ENCODE measurements at places on chromosomes 1 and 21.

DNA sequence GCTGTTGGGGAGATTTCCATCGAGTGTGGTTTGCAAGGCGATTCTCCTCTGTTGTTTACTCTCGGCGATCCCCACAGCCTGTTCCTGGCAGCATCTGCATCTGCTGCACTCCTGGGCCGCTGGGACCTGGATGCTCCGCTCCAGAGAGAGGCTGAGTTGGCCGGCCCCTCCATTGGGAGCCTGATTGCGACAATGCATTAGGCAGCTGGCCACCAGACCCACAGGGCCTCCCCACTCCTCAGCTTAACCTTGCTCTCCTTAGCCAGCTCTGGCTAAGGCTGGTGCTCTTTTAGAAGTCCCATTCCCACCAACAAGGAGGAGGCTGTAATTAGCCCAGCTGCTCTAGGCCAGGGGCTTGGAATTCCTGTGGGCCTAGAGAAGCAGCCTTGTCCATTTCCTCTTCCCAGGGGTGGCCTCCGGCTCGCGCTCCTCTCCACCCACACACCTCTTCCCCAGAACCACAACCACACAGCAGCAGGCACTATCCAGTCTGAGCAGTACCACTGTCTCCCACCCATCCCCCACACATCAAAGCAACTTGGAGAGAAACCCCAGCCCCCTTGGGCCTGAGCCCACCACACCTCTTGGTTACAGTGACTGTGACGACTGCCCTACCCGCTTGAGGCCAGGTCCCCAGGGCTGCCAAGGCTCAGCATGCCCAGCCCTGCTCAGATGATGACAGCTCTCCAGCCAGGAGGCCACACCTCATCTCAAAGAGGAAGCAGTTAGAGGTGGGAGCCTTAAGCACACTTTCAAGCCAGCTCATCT, 193.8 kb upstream of the EDN2 start:
- peak; percentile 87 for ATAC-seq

DNA sequence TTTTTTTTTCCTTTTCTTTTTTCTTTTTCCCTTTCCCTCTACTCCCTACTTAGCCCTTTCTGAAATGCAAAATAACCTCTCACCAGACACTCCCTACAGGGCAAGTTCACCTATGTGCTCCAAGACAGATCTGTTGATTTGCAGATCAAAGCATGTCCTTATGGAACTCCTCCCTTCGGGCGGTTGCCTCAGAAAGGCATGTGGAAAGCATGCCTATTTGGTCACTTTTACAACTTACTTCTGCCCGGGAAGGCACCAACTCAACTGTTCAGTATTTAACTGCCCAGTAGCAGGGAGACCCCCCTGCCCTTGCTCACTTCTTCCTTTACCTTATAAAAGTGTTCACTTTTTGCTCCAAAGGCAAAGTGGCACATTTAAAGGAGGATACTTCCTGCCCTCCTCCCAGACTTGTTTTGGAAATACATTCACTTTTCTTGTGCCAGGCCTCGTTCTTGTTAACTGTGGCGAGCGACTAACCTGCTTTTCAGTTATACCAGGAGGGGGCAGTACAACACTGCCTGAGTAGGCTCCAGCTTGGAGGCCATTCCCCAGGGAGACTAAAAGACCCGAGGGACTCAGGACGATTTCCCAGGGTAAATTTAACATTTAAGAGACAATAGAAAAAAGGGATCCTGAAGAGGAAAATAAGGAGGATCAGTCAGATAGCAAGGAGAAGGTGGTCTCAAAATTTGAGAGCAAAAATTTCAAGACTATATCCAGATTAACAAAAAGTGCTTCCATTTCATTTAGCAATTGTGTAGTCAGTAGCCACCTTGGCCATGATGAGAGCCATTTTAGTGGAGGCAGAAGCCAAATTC, 12.3 kb upstream of the SLAMF7 start:
- peak; percentile 87 for ATAC-seq

GRCh38 chr1:38071312-38072256, 25.0 kb upstream of the POU3F1 start:
- ATAC-seq: peak; percentile 64

DNA sequence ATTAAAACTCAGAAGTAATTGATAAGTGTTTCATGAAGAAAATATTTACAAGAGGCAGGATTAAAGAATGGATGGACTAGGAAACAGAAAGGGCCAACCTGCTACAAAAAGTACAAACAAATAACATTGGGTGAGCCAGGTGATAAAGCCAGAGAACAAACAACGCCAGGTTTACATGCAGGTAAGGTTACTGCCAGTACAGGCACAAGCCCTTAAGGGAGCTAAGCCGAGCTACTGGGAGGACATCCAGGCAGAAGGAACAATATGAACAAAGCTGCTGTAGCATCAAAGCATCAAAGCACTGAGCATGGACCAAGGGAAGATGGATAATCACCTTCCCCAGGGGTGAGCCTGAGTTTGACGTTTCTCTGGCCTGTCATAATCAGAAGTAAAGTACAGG, 380.7 kb downstream of the SEC16B start:
- no peak for ATAC-seq

- ATAC-seq: no peak
Observed at GRCh38 chr1:156221986-156222692, 9.3 kb downstream of the PMF1 start.

DNA sequence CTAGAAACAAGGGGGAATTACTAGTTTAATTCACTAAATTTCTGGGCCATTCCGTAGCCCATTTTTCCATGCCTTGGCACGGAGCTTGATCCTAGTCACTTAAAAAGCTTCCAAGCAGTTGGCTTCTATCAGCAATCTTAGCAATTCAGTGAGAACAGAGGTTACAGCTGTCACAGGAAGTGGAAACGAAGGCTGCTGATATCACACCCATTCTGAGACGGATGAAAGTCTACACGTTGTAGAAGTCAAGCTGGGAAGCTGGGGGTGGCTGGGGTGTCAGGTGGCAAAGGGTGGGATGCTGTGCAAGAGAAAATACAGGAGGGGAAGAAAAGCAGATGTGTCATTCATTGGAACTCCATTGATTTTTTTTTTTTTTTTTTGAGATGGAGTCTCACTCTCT, 11.8 kb upstream of the STMN1 start:
- ATAC-seq: no peak

- peak; percentile 4 for ATAC-seq
Observed at GRCh38 chr1:1434131-1434823, 1.2 kb upstream of the VWA1 start.

- no peak for ATAC-seq
Observed at GRCh38 chr1:205235951-205236350, 8.2 kb downstream of the TMCC2 start.

GRCh38 chr1:68078647-68079046, 28.2 kb upstream of the DIRAS3 start:
- ATAC-seq: no peak

DNA sequence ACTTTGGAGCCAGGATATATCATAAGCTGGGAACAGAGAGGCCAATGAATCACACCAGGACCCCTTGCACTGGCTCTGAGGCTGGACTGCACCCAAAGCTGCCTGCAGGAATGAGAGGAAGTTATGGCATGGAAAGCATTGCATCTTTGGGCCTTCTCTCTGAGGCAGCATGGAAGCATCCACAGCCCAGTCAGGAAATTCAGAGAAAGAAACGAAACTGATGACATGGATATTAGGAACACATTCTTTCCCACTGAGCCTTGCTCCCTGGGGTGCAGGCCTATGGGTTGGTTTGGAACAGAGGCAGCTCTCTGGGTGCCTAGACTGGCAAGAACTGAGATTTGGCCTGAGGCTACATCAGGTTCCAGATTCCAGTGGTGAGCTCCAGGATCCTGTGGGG, 98.6 kb downstream of the NGF start:
- no peak for ATAC-seq

DNA sequence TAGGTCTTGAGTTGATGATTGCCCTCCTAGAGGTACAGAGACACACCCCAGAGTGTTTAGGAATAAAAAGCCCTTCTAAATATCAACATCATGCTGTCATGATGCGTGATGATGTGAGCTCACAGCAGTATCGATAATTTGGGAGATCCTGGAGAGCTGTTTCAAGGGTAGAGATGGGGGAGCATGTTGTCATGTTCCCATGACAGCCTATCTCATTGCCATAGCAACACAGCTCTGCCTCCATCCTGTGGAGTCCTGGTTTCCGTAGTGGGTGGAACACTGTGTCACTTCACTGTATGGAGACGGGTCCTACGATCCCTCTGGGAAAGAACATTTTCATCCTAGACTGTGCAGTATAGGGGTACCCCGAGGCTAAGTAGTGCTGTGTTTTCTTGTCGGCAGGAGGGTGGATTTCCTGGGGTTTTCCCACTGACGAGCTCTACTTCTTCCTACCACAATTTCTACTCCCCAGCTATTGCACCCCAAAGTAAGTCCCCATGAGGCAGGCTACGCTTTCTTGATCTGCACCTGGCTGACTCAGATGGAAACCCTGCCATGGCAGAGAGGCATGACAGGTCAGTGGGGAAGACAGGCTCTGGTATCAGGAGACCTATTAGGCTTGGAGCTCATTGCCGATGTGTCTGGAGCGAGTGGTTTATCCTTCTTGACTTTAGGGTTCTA, 7.2 kb downstream of the KISS1 start:
- no peak for ATAC-seq

DNA sequence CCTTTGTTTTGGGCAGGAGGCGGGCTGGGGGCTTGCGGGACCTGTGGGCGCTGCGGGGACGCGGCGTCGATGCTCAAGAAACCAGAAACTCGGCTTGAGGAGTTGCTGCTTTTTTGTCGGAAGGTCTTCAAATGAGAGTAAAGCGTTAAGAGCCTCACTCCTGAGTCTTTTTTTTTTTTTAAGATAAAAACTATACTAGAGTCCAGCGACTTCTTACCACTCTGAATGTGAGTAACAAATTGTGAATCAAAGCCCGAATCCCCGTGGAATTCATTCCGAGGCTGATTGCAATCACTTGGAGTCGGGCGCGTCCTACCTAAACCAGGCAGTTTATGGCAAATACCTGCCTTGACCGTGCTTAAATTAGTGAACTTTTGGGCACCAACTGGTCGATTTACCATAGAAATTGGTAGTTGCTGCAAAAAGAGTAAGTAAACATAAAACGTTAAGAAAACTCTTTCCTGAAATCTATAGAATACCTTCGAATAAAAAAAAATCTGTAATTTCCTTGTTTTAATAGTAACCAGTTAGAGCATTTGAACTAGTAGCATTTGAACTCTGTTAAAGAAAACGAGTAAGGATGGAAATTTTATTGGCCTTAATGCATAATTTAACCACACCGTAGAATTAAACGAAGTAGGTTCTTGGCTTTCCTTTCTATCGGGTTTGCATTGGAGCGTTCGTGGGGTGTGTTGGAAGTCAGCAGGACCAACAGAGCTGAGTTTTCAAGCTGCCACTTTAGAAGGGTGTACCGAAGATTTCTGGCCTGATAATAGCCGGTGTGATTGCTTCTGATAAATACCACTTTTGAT, 769 bp downstream of the GPSM2 start:
- ATAC-seq: no peak

- ATAC-seq: peak; percentile 50
Observed at GRCh38 chr1:234111458-234112142, 207.1 kb downstream of the SLC35F3 start.

GRCh38 chr1:2611031-2611501, 21.8 kb downstream of the MMEL1 start:
- peak; percentile 68 for ATAC-seq

DNA sequence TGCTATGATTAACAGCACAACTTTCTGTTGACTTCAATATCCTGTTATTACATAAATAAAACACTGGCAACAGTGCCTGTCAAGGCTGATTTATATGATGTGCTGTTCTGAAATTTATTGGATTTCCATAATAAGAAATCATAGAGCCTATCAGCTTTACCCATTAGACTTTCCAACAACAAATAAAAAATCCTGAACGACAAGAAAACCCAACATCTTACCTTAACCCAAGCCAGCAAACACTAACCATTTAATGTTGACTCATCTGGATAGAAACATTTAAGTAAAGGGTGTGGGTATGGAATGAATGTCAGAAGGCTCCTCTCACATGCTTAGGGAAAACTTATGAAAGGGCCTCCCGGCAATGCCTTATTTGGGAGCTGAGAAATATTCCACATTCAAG, 165.1 kb downstream of the SLC45A1 start:
- peak; percentile 74 for ATAC-seq

- ATAC-seq: no peak
Observed at GRCh38 chr1:153779781-153780541, 4.8 kb downstream of the SLC27A3 start.

DNA sequence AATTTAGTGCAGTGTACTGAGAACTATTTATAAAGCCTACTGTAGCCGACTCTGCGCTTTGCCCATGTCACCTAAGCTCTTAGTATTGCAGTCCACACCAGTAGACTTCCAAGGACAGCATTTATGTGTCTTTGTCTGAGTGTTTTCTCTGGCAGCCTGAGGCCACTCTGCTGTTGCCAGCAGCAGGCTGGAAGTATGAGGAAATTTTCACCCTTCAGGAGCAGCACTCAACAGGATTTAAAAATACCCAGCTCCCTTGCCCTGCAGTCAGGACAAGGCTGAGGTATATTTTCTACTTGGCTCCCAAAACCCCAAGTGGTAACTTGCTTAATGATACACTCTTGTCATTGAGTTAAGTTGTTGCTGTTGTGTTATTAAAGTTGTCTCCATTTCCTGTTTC, 230.1 kb downstream of the SRGAP2C start:
- ATAC-seq: no peak

DNA sequence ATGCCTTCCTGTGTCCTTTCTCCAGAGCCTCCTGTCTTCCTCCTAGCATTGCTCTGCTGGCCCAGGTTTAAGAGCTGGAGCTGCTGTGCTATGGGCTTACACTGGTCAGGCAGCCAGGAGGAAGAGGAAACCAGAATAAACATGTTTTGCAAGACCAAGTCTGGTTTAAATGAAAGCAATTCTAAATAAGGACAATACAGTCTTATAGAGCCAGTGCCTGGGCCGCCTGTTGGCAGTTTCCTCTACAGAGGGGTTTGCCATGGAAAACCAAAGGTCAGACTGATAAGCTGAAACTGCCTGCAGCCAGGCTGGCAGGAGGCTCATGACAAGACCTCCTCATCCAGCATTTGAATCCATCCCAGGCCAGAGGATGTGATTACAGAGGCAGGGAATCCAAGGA, 92.9 kb upstream of the FGGY start:
- ATAC-seq: peak; percentile 38

- ATAC-seq: no peak
Observed at GRCh38 chr1:26831059-26831458, 4.6 kb downstream of the ZDHHC18 start.

DNA sequence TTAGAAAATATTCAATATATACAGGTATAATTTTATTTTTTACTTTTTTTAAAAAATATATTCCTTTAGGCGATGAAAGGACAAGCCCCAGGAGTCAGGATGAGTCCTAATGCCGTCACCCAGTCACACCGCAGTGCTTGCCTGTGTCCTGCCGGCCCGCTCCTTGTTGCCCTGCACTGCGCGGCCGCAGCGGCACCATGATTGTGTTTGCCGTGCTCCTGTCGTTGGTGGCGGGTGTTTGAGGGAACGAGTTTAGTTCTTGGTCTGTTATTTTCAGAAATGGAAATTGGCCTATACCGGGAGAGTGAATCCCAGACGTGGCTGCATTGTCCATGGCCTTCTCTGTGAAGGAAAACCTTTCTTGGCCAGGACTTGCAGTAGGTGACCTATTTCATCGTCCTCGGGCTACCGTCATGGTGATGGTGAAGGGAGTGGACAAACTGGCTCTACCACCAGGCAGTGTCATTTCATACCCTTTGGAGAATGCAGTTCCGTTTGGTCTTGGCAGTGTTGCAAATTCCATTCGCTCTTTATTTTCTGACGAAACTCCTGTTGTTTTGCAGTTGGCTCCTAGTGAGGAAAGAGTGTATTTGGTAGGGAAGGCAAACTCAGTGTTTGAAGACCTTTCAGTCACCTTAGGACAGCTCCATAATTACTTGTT, 45.9 kb upstream of the CRB1 start:
- peak; percentile 76 for ATAC-seq

Data from esophagus mucosa (tissue), 1 donor.